ENCODE measurements at places on chromosomes 6 and 20.
A peak's percentile ranks its signal among the peaks of the same experiment; 100 is the strongest.

GRCh38 chr6:76639941-76640340, 567.5 kb upstream of the IMPG1 start:
- no peak for DNase-seq

- no peak for DNase-seq
Observed at GRCh38 chr20:6767126-6767535, 355 bp upstream of the BMP2 start.

DNA sequence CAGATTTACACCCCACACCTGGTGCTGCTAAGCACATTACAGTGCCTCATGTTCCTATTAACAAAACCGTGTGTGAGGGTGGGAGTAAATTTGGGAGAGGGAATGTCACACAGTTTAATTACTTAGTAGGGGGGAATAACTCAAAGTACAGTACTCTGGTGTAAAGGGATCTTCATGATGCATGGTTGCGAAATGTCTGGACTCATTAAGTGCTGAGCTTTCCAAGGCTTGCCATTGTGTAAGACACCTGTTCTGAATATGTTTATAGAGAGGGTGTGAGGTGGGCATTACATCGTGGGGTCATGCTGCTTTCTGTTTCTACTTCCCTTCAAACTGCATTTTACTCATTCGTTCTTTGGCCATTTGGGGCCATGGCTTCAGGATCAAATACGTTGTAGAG, 181.2 kb downstream of the ADGRG6 start:
- no peak for DNase-seq

- DNase-seq = no peak
Observed at GRCh38 chr20:62342910-62343309, 24.2 kb downstream of the LAMA5 start.

DNA sequence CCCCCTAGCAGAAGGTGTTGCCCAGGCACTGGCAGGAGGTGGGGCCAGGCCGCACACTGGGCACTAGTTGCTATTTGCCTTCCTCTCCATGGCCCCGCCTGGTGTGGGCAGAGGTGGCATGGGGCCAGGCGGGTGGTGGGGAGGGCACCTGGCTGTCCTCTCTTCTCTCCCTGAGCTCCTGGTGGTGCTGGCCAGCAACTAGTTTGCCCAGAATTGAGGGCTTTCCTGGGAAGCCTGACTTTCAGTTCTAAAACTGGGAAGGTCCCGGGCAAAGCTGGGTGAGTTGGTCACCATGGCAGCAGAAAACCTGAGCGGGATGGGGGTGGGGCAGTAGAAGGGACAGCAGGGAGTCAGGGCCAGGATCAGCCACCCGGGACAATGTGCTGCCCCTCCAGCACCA, 48.2 kb downstream of the RBM38 start:
- no peak for DNase-seq

DNA sequence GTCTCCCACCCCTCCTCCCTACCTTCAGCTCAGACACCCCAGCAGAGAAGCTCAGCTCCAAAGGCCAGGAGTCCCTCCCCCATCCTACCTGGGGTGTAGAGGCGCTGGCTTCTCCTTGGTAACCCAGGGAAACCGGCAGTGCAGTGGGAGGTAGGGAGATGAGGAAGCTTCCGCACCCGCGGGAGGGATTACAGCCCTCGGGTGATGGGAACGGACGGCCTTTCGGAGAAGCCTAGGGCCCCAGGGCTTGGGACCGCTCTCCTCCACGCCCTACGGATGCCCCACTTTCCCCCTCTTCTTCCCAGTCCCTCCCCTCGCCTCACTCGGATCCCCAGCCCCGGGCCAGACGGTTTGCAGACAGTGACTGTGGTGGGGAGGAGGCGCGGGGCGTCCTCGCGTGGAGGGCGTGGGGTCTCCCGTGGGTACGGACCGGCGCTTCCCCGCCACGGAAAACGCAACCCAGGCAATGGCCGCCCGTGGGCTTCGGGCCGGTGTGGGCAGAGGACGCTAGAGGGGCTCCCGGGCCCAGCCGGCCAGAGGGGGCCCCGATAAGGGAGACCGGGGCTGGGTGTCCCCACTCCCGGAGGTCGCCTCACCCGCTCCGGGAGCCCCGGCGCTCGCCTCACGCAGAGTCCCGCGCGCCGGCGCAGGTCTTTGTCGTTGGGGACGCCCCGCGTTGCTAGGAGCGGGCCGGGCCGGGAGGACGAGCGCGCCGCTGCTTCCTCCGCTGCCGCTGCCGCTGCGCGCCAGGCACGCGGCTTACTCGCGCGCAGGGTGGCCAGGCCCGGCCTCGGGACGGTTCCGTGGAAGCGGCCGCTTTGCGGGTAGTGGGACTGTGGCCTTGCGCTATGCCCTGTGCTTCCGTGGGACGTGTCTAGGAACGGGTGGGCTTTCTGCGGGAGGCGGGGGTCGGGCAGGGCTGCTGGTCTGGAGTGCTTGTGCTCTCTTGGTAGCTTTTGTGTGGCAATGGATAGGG, 15.8 kb downstream of the AARS2 start:
- DNase-seq = peak; percentile 15

DNA sequence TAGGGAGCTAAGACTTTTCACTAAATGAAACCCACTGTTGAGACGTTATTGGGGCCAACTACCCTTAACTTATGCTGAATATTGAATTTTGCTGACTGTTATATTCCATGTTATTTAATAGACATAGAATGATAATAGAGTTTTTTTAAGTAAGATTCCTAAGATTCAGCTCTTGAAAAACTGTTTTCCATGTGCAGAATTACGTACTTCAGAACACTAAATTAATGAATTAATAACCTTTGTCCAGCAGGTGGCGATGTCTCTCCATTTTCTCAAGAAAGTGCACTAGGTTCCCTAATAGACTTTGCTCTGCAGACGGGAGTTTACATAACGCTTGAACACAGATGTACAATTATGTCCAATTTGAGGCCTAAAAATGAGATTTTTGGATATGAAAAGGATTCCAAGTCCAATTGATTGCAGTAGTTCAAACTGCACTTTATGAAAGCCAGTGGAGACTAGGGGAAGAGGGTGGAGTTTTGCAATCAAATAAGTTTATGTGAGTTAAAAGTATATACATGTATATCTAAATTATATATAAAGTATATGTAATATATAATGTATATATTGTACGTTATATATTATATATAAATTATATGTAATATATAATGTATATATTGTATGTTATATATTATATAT, 282.1 kb downstream of the UST start:
- peak; percentile 49 for DNase-seq

- DNase-seq = no peak
Observed at GRCh38 chr20:41654884-41655283, 36.7 kb upstream of the CHD6 start.

DNA sequence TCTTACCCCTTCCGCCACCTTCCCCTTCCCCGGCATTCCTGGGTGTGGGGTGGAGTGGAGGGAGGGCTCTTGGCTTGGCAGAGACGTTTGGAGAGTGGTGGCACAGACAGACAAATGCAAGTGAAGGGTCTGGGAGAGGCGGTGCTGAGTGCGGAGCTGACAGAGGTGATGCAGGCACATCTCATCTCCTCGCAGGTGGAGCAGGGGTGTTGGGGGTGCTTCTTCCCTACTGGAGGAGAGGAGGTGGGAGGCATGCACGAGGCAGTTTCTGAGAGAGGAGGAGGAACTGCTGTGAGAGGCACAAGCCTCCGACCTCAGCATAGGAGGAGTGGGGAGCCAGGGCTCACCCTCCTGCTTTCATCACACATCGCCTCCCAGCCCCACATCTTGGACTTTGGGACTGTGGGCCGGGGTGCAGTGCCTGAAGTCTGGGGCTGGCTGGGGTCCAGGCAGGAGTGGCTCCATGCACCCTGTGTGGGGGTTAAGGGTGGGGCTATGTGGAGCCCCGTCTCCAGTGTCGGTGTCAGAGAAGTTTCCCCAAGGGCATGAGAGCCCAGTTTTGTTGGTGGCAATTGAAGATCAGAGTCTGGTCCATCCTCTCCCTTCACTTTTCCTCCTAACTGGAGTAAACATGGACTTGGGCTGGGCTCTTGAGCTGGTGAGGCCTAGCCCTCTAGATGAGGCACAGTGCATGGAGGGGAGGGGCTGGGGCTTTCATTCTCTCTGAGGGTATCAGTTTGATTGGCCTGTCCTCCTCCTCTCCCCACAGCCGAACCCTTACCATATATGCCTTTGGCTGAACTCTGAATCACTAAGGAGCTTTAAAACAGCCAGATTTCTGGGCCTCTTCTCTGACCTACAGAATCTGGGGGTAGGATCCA, 20.2 kb upstream of the SLC22A7 start:
- no peak for DNase-seq

DNA sequence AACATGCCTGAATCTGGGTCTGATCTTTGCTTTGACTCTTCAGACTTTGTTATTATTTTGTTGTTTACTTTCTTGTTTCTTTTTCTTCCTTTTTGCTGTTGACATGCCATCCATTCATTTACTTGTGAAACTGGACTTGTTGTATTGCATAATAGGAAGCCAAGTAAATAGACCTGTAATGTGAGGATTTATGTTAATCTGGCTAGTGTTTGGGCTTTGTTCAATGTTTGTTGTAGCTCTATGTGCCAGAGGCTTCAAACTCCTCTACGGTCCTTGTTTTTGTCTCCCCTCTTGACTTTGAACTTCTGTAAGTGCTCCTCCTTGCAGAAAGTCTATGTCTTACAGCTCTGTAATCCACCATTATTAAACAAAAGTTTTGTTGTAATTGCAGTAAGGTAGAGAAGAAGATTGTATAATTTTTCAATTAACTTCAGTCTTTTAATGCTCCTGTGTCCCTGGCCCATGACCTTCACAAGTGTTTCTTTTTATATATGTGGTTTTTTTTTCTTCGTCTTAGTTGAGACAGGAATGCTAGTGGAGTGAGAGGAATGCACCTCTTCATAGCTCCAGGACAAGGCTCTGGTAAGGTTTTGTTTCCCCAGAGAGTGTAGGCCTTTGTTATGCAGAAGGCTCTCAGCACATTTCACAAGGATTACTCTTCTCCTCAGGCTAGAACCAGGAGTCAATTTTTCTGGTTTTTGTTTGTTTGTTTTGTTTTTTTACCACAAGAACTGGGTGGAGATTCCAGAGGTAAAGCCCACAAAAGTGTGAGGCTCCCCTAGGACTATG, 1061.8 kb upstream of the CITED2 start:
- no peak for DNase-seq

DNA sequence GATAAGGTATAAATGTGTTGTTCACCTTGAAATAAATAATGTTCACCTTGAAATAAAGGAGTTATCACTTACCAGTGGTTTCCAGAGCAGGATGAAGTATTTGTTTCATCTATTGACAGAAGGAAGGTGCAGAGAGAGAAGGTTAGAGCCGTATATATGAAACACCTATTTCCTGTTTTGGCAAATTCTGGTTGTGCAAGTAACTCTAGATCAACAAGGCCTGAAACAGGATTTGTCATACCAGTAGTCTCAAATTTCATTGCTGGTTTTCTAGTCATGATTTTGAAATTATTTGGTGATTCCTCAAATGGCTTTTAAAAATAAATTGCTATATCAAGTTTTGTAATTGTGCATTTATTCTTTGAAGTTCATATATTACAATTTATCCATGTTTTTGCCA, at the start of gene CRISP3:
Gene CRISP3 (minus strand): TSS at position 130 of the 400 bp plus-strand sequence. CDS start 21 bp downstream, at position 109.
- DNase-seq = no peak

DNA sequence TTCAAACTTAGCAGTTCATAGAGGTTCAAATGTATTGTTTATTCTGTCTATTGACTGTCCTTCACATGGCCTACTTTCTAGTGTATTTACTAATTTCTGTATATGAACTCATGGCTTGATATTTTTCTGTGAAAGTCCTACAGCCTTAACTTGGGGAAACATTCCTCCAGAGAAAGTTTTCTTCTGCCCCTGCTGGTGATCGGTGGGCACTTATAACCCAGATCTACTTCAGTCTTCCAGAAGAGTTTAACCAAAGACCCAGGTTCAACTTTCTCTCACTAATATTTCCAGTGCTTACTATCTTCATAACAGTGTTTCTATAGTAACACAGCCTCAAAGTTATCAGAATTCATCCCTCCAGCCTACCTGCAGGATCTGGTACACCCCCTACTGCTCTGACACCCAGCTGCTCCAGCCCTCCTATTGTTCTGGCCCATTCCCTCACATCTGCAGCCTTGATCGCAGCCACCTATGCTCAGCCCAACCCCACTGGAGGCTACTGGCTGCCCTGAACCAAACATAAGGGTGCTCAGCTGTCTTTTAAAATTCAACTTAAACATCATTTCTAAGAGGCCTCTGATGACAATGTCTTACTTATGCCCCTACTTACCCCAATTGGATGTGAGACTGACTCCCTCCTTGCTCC, 72.3 kb downstream of the TBX18 start:
- no peak for DNase-seq

GRCh38 chr6:168546151-168546550, 105.2 kb downstream of the SMOC2 start:
- DNase-seq = no peak
